ENCODE measurements at places on chromosomes 7 and 10.

DNA sequence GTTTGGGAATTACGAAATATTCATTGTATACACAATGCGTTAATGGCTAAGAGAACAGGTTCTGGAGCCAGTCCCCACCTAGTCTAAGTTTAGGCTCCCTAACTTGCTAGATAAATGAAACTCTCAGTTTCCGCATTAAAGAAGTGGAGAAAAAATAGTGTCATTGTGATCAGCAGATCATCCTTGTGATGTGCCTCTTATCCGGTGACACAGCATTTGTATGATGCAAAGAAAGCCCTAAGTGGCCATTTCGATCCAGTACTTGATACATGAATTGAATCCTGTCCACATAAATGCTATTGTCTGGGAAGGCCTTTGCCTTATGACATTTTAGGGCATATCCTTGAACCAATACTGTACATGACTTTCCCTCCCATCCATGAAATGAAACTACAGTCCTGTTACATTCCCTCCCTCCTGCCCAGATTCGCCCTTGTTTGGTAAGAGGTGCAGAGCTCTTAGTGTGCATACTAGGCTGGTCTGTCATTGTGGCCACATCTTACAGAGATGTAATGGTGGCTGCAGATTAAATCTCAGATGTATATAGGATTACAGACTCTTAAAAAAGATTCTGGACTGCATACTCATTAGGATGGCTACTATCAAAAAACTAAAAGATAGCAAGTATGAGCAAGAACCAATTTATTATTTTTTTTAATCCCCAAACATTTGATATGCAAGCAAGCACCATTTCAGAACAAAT, 80.9 kb downstream of the LRRC4 start:
- no peak for DNase-seq

GRCh38 chr7:22005151-22005550, 59.5 kb upstream of the CDCA7L start:
- DNase-seq, result no peak

- no peak for DNase-seq
These were observed 141.0 kb downstream of the AOAH start for GRCh38 chr7:36583318-36583717.

- DNase-seq, result no peak
These were observed 32.6 kb upstream of the HSPB1 start for GRCh38 chr7:76269895-76270294.

DNA sequence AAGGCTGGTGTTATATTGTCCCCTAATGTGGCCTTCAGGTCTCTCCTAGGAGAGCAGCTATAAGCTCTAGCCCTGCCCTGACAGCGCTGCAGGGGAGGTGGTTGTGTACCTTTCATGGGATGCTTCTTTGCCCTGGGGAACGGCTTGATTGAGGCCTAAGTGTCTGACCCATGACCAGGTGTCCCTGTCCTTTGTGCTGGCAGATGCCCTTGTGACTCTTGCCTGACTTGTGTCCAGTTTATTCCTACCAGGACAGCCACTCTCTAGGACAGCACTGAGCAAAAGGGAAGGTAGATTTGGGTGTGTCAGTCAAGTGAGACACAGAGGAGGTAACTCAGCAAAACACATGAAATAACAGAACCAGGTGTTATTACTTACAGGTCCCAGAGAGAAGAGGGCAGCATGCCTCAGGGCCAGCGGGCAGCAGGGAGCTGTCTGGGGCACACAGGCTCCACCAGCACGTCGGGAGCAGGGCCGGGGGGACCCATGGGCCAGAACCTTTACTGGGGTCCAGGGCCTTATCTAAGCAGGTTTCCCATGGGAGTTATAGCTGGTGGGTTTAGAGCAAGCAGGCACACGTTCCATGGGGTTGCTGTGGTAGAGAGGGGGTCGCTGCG, 10.7 kb upstream of the CHST15 start:
- DNase-seq, result no peak

DNA sequence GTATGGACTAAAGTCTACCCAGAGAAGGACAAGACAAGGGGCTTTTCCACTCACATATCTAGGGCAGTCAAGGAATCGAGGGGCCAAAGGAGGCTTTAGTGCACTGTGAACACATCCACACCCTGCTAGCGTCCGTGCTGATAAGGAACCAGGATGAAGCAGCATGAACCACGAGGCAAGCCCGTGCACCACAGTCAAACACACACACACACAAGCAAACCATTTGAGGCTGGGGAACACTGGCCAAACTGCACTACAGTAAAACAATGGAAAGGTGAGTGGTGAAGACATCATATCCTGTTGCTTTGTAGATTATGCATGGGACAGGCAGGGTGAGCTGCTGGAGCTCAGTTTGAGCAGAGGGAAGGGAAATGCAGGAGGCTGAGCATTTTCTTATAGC, 177.4 kb upstream of the CDCA7L start:
- no peak for DNase-seq

- DNase-seq, result no peak
These were observed 186.4 kb upstream of the RHOBTB1 start for GRCh38 chr10:61130366-61130765.

DNA sequence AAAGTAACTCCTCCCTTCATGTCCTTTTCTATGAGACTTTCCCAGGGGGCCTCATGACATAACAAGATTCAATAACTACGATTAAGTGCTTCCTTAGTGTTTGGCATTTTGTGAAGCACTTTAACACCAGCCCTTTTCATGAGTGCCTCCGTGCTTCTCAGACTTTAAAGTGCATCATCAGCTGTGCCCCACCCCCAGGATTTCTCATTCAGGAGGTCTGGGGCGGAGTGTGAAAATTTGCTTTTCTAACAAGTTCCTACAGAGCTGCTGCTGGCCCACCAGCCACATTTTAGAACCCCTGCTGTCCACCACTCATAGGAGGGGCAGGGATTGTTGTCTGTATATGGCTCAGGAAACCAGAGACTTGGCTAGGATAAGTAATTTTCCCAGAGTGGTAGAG, 445.3 kb downstream of the LRMDA start:
- DNase-seq, result no peak

DNA sequence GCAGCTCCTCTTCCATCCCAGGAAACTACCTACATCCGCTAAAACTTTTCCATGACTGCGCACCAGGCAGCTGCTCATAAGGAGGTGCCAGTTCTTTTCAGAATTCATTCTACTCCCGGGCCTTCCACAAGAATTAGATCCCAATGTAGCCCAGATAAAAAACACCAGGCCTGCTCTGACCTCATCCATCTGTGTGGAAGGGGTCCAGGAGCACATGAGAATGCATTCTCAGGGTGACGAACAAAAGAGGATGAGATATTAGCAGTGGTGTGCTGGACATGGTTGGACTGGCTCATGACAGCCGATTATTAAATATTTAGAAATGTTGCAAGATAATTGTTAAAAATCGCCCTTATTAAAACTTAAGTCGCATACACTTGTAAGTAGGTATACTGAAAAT, 43.2 kb upstream of the STEAP1B start:
- DNase-seq, result no peak

- no peak for DNase-seq
These were observed 36.2 kb downstream of the CHST3 start for GRCh38 chr10:72000073-72001032.

Data from tibial nerve (tissue), 4 donors.